ENCODE measurements at places on chromosomes 1 and 21. TPM values are rescaled to one million over a fixed set of nuclear protein-coding genes. Genes with fewer than 3 reads are reported as not detected.

SMCP gene
- not detected for total RNA-seq

- DNase-seq = peak; percentile 80
These were observed 2.9 kb downstream of the CASQ1 start for GRCh38 chr1:160193091-160193819.

- no peak for DNase-seq
These were observed 140.0 kb downstream of the SLC45A1 start for GRCh38 chr1:8457760-8458381.

DNA sequence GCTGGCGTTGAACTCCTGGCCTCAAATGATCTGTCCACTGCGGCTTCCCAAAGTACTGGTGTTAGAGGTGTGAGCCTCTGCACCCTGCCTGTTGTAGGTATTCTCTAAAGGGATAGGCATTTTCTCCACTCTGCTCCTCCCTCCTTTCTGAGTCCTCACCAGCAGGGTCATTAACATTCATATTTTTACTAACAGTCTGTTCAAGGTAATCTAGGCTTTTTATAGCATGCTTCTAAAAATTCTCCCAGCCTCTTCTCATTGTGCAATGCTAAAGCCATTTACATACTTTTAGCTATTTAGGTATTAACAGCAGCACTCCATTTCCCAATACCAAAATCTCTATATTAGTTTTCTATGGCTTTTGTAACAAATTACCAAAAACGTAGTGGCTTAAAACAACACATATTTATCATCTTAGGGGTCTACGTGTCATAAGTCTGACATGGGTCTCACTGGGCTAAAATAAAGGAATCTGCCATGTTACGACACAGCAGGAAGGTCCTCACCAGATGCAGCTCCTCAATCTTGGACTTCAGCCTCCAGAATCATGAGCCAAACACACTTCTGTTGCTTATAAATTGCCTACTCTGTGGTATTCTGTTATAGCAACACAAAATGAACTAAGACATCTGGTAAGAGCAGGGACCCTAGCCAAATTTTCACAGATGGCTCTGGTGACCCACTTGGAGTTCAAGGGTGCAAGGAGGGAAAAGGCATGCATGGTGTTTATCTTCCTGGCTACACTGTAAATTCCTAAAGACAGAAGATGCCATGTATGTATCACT lies 2.9 kb upstream of the SLC2A7 start:
- DNase-seq = no peak

DNA sequence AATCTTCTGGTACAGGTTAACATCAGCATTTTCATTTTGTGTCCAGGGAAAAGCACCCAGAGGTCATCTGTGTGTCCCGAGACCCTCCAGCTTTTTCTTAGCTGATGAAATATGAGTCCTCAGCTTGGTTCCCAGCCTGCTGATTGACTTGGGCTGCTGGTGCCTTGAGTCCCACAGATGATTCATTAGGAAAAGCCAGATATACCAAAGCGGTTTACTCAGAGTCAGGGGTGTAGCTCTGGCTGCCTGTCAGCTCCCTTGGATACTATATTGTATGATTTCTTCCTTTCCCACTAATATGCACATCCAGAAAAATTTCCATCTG lies 43.7 kb upstream of the MAB21L3 start:
- peak; percentile 87 for DNase-seq

- DNase-seq = no peak
These were observed 179.3 kb downstream of the ETS2 start for GRCh38 chr21:38984982-38985567.

DNA sequence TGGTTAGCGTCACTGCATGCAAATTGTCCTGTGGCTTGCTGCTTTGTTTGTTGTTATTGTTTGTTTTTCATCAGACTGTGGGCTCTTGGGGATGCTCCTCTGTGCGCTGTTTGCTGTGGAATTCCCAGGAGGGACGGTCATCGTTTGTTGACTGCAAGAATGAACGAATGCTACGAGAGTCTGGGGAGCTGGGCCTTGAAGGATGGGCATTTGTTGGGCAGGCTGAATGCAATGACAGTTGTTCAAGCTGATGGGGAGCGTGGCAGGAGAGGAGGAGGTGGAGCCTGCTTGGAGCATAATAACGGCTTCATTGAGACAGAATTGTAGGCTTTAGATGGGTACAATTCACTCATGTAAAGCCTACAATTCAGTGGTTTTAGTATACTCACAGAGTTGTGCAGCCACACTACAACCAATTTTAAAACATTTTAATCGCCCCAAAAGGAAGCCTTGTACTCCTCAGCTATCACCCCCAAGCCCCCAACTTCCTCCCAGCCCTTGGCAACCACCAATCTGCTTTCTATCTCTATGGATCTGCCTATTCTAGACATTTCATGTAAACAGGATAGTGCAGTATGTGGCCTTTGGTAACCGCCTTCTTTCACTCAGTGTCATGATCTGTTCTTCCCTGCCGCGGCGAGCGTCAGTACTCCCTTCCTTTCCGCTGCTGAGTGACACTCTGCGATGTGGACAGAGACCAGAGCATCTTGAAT lies 190.2 kb downstream of the CAMTA1 start:
- DNase-seq = no peak

GRCh38 chr21:45228171-45228641 lies 59.5 kb downstream of the POFUT2 start:
- DNase-seq = no peak

Measured in lower leg skin (tissue), 4 donors.